NCI-H2029 (cell line): ENCODE measurements at places on chromosomes 2 and 18.

- DNase-seq, result peak; percentile 1
Observed at GRCh38 chr2:37415128-37415820, 70.8 kb downstream of the QPCT start.

GRCh38 chr2:192025637-192026036, 169.1 kb downstream of the TMEFF2 start:
- DNase-seq, result no peak

GRCh38 chr2:237062585-237062984, 23.1 kb upstream of the COPS8 start:
- no peak for DNase-seq

- DNase-seq, result no peak
Observed at GRCh38 chr2:182920631-182921056, 54.2 kb upstream of the FRZB start.

- no peak for DNase-seq
Observed at GRCh38 chr2:217399291-217399690, 539.4 kb upstream of the TNP1 start.

- DNase-seq, result no peak
Observed at GRCh38 chr2:199458009-199458805, 468 bp upstream of the SATB2 start.

- no peak for DNase-seq
Observed at GRCh38 chr2:1755436-1756191, 11.3 kb upstream of the PXDN start.

GRCh38 chr2:33589444-33589843, 9.7 kb downstream of the FAM98A start:
- DNase-seq, result no peak

- DNase-seq, result no peak
Observed at GRCh38 chr18:66603941-66604627, at the start of gene CDH19. Gene CDH19, minus strand, starts transcription at chr18:66604090. Its CDS starts 31,886 bp downstream, at chr18:66572204.

- no peak for DNase-seq
Observed at GRCh38 chr18:13039806-13040205, 48.6 kb downstream of the CEP192 start.

- no peak for DNase-seq
Observed at GRCh38 chr2:2590141-2590540, 259.1 kb upstream of the MYT1L start.

DNA sequence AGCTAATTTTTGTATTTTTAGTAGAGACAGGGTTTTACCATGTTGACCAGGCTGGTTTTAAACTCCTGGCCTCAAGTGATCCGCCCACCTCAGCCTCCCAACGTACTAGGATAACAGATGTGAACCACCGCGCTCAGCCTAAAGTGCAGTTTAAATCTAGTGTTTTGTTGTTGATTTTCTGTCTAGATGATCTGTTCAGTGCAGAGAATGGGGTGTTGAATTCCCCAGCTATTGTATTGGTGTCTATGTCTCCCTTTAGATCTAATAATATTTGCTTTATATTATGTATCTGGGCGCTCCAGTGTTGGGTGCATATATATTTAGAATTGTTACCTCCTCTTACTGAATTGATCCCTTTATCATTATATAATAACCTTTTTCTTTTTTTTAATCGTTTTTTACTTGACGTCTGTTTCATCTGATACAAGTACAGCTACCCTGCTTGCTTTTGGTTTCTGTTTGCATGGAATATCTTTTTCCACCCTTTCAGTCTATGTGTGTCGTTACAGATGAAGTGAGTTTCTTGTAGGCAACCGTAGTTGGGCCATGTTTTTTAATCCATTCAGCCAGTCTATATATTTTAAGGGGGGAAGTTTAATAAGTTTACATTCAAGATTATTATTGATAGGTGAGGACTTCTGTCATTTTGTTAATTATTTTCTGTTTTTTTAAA, 34.3 kb downstream of the GALM start:
- DNase-seq, result no peak

DNA sequence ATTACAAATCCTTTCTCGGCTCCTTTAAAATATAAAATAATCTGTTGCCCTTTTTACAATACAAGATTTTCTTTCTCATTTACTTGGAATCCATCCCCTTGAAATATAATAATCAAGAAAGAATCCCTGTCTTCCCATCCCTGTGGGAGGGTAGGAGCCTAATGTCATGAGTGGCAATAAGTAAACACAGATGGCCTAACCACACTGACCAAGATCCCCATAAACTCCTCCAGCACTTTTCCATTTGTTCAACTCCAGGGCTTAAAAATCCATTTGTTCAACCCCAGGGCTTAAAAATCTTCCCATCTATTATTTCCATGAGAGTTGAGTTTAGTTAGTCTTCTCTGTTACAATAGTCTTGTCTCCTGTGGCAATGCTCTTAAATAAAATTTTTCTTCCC, 297.6 kb downstream of the CDH7 start:
- no peak for DNase-seq

GRCh38 chr18:48161911-48162698, 231.6 kb upstream of the SMAD2 start:
- peak; percentile 50 for DNase-seq

DNA sequence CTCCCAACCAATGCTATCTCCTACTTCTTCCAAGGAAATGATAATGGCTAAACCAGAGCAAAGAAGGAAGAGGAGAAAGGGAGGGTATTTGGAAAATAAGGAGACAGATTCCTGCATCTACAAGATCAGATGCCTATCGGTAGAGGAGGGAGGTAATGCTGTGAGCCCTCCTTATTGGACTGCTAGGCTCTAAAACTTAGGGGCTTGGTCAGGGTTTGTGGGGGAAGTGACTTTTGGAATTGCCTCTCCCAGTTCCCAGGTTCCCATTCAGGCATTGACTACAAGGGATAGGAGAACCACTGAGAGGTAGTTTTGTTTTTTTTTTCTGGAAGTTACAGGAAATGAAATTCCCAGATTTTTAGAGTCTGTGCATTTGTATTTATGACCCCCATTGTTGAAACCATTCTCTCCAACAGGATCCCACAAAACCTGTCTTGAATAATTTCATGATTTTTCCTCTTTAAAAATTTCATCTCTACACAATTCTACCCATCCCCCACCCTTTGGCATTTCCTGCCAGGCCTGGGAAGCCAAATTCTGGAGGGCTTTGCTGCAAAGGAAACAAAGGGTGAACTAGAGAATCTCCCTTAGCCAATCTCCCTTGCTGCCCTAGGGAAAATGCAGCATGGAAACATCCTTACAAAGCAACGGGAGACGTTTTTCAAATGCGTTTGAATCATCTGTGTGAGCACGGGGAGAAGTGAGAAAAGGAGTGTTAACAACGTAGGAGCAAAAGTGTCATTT, 282.1 kb upstream of the EPAS1 start:
- DNase-seq, result no peak

DNA sequence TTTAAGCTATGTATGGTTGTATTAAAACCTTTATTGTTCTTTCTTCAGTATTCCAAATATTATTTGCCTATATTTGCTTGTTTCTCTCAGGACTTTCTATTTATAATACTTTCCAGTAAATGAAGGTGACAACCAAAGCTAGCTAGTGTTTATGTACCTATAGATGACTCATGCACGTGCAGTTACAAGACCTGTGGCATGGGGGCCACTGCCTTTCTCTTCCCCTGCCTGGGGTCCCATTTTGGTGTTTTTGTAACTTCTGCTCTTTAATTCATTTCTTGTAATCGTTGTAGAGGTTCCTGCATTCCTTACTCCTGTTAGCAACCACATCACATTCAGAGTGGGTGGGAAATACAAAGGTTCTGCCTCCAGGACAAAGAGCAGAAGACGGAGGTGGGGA, 364.6 kb downstream of the PTPRM start:
- no peak for DNase-seq

DNA sequence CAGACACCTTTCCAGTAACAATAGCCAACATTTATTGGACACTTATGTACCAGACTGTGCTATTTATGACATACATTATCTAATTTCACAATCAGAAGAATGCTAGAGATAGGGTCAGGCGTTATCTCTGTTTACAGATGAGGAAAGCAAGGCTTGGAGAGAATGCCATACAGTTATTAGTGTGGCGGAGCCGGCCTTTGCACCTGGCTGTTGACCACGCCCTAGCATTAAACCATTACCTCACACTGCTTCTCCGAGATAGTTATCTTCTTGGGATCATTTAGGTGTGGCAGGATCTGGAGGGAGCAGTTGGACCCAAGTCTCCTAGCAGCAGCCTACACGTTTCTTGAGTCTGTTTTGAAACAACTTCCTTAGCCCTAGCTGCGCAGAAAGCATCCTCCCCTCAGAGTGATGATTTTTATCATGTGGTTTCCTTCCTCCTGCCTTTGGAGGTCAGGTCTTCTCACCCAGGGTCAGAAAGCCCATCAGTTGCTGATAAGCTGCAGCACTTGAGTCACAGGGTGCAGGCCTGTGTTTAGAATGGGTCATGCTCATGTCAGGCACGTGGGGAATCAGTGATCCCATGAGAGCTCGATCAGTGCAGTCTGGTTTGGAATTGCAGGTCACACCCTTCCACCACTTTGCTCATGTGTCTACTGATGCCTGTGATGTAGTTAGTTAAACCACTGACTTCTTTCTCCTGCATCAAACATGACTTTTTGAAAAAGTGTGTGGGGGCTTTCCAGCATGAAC, 118.2 kb downstream of the SPTBN1 start:
- DNase-seq, result no peak

GRCh38 chr18:6382963-6383362, 31.7 kb downstream of the L3MBTL4 start:
- DNase-seq, result peak; percentile 25

- no peak for DNase-seq
Observed at GRCh38 chr18:32299484-32299883, 109.6 kb downstream of the MEP1B start.

DNA sequence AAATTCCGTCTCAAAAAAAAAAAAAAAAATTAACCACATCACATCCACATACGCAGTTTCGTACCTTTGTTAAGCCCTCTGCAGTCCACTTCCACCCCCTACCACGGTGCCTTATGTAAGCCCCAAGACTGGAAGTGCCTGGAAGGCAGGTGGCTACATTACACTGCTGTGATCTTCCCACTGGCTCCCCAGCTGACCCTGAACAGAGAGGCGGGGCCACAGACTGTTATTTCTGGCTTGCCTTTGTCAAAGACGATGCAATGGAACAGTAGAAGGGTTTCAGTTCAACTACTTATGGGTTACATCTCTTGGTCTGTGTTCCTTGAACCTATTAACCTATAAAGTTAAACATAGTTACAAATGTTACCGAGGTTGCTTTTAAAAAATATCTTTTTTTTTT, 15.7 kb upstream of the COX7A2L start:
- DNase-seq, result no peak

- DNase-seq, result no peak
Observed at GRCh38 chr18:25100418-25100817, 251.5 kb downstream of the ZNF521 start.

- no peak for DNase-seq
Observed at GRCh38 chr2:161402297-161402696, 13.8 kb upstream of the TBR1 start.

DNA sequence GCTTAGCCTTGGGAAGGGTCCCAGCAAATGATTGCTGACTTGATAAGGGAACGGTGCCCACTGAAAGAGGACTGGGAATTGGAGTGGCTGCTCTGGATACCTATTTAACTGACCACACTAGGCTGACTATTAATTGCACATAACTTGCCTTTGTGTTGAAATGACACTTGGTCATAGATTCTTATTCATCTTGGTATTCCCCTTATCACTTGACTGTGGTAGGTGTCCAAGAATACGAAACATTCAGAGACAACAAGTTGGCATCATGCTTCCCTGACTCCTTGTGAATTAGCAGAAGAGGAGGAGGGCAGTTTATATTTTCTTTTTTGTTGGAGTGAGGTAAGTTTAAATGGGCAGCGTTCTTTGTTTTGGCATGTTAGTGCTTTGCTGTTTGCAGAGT, 13.4 kb downstream of the FMNL2 start:
- DNase-seq, result no peak

GRCh38 chr2:240917009-240917683, 11.0 kb downstream of the CROCC2 start:
- no peak for DNase-seq

GRCh38 chr2:36333350-36334012, 22.1 kb upstream of the CRIM1 start:
- no peak for DNase-seq

GRCh38 chr2:136932700-136933099, 167.4 kb downstream of the THSD7B start:
- DNase-seq, result no peak

GRCh38 chr2:227222292-227222691, 57.9 kb downstream of the COL4A3 start:
- DNase-seq, result no peak

GRCh38 chr18:64474773-64475172, 325.9 kb upstream of the LINC00305 start:
- DNase-seq, result no peak

- no peak for DNase-seq
Observed at GRCh38 chr2:215604606-215605005, 168.7 kb upstream of the FN1 start.

GRCh38 chr2:120878970-120879369, 143.3 kb downstream of the GLI2 start:
- no peak for DNase-seq

DNA sequence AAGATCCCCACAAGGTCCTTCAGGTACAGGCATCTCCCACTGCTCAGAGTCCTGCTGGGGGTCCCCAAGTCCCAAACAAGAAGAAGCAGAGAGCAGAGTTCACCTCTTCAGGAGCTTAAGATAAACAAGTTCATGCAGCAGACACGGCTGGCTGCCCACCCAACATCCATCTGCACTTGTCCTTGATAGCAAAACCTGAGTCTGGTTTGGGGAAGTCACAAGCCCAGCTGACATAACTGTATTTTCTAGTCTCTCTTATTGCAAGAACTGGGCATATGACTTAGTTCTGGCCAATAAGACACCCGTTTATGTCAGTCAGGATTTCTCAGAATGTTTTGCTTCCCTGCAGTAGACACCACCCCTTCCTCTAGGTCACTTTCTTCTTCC, 31.8 kb downstream of the AFF3 start:
- DNase-seq, result no peak

GRCh38 chr2:241846406-241846805, 12.3 kb downstream of the PDCD1 start:
- no peak for DNase-seq

DNA sequence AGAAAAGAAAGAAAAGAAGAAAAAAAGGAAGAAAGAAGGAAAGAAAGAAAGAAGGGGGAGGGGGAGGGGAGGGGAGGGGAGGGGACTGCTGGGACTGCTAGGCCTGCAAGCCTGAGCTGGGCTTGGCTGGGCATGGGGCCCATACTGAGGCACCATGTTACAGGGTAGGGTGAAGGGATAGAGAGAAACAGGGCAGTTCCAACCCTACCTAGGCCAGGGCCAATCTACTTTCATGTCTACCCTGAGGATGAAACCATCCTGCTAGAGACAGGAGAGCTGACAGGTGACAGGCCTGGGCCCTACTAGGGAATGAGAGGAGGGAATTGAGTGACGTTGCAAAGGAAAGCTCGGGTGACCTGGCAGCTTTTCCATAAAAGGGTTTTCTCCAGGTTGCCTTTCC, 41.7 kb downstream of the TEX44 start:
- peak; percentile 65 for DNase-seq

DNA sequence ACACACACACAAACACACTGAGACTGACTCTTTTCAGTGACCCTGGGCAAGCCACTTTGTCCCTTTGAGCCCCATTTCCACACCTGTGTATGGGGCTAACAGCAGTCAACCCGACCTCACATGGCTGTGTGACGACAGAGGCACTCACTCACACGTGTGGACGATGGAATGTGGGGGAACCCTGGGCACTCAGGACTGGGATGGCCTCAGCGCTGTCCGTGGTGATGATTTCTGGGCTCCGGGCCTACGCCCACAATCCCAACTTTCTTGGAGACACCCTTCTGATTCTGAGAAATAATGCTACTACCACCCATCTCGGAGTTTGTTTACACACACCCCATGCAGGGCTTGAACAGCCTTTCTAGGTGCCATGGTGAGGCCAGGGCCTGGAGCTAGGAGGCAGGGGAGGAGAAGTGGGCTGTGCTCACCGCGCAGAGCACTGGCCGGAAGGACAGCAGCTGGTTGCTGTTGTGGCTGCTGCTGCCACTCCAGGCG, 1.5 kb downstream of the CRYBA2 start:
- no peak for DNase-seq
